ENCODE measurements at places on chromosomes 6 and 20.

- DNase-seq, result no peak
Measured at GRCh38 chr20:1940581-1940980, 45.4 kb downstream of the SIRPA start.

DNA sequence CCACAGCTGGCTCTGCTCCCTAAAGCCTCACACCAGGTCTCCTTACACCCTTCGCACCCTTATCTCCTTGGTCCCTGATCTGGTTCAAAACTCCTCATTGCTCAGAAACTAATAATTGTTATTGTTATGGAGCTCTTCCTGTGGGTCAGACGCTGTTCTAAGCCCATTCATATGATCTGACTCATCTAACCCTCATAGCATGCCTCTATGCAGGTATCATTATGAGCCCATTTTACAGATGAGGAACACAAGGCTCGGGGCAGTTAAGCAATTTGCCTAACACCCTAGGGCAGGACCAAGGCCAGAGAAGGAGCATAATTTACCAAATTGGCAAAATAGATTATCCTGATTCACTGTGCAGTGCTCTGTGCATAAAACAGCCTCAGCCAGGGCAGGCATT lies 51.8 kb upstream of the CCDC167 start:
- no peak for DNase-seq

GRCh38 chr6:23282252-23283021 lies 713.1 kb downstream of the HDGFL1 start:
- DNase-seq, result no peak

DNA sequence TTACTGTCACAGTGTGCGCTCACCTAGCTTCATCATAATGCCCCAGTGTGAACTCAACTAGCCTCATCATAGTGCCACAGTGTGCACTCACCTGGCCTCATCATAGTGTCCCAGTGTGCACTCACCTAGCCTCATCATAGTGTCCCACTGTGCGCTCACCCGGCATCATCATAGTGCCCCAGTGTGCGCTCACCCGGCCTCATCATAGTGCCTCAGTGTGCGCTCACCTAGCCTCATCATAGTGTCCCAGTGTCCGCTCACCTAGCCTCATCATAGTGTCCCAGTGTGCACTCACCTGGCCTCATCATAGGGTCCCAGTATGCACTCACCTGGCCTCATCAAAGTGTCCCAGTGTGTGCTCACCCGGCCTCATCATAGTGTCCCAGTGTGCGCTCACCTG lies 10.6 kb downstream of the TMEM242 start:
- no peak for DNase-seq

GRCh38 chr6:101397199-101397598 lies 3.7 kb downstream of the GRIK2 start:
- DNase-seq, result peak; percentile 23

- DNase-seq, result no peak
Measured at GRCh38 chr6:8383584-8383983, 51.8 kb downstream of the SLC35B3 start.

DNA sequence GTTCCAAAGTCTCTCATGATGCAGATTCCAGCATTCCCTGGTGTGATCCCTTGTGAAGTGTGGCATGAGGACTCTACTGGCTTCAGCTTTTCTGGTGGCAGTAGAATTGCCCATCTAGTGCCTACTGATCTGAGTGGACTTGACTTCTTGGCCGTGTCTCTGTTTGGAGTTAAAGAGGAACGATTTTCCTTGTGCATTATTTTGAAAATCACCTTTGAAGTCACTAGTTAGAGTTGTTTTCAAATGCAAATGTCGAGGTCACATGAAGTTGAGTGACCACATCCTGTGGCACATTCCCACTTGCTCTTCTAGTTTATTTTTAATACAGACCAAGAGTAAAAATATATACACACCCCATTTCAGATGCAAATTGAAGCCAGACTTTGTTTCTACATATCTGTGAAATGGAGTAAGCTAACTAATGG lies 270.7 kb upstream of the TAB2 start:
- no peak for DNase-seq
